Right lobe of liver (tissue), 6 donors: ENCODE measurements at places on chromosomes 13 and 19.
A peak's percentile ranks its signal among the peaks of the same experiment; 100 is the strongest.

GRCh38 chr13:97653443-97654140, 219.6 kb downstream of the RAP2A start:
- no peak for DNase-seq

DNA sequence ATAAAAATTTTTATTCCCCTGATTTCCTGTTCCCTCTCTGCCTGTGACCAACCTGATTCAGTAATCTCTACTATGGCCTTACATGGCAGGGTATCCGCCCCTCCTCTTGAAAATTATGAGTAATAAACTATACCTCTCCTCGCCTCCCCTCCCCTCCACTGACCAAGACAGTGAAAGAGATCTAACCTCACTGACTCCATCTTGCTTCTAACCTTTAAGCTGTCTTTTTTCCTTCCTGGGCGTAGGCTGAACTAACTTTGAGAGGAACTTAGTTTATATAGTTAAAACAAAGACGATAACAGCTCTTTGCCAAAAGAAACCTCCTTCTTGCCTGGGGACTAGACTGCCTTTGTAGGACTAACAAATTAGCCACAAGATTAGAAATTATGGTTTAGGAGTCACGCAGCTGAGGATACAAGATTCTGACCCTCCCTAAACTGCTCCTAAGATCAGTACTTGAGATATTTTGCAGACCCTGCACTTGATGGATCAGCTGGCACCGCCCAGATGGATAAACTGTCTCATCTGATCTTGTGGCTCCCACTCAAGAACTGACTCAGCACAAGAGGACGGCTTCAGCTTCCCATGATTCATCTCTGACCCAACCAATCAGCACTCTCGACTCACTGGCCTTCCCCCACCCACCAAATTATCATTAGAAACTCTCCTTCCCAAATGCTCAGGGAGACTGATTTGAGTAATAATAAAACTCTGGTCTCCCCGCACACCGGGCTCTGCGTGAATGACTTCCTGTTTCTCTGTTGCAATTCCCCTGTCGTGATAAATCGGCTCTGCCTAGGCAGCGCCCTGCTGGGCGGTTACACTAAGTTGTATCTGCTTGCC, 187.1 kb downstream of the TDRD3 start:
- DNase-seq: no peak

DNA sequence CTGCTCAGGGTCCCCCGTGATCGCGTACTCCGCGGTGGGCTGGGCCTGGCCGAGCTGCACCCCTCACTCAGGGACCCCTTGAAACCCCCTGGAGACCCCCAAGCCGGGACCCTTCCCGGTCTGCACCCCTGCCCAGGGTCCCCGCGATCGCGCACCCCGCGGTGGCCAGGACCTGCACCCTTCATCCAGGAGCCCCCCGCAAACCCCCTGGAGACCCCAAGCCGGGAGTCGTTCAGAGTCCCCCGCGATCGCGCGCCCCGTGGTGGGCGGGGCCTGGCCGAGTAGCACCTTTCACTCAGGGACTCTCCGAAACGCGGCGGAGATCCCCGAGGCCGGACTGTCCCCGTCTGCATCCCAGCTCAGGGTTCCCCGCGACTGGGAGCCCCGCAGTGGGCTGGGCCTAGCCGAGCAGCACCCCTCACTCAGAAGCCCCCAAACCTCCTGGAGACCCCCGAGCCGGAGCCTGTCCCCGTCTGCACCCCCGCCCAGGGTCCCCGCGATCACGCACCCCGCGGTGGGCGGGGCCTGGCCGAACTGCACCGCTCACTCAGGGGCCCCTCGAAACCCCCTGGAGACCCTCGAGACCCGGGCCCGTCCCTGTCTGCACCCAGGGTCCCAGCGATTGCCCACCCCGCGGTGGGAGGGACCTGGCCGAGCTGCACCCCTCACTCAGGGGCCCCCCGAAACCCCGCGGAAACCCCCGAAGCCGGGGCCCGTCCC, 748 bp downstream of the LMNB2 start:
- no peak for DNase-seq

- no peak for DNase-seq
These were observed at the start of gene ELF1 for GRCh38 chr13:41019011-41019487. Gene ELF1, minus strand, starts transcription at chr13:41019316. Its CDS starts 37,262 bp downstream, at chr13:40982054.

DNA sequence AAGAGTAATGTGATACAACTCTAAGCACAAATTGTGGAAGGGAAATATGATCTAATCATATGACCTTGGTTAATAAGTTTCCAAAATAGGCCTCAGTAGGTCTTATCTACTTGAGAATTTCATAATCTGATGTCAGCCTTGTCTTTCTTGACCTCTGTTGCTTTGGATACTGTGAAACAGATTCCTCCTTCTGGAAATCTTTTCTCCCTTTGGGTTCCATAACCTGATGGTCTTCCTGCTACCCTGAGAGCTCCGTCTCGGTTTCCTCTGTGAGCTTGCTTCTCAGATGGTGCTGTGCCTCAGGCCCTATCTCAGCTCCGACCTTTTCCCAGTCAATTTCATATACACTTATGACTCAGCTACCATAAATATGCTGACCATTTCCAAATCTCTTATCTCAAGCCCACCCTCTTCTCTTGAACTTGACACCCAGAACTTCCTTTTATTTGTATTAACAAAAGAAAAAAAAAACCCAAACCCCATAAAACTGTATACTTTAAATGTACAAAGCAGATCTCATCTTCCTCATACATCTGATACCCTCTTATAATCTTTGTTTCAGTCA, 6.4 kb upstream of the SLC46A3 start:
- no peak for DNase-seq

DNA sequence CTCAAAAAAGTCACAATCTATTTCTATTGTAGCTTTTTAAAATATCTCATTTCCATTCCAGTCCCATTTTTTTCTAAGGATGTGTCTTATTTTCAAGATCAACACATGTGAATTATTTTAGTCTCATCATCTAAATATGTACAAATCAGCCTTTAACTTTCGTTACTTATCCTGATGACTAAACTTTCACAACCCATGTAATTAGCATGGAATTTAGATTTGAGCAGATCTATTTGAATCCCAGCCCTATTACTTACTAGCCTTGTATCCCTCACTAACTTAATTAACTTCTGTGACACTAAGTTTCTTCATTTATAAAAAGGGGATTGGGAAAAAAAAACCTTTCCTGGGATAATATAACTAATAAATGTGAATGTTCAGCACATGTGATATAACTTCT, 81.1 kb downstream of the UFM1 start:
- DNase-seq: no peak

GRCh38 chr19:1336079-1336684, 47.5 kb upstream of the NDUFS7 start:
- no peak for DNase-seq

- no peak for DNase-seq
These were observed 294.3 kb upstream of the MAB21L1 start for GRCh38 chr13:35770756-35771297.

GRCh38 chr19:39778763-39779162, at the start of gene LEUTX:
Gene LEUTX, plus strand, starts transcription at chr19:39778854. Its CDS starts 67 bp downstream, at chr19:39778921.
- DNase-seq: no peak

- DNase-seq: no peak
These were observed 176.7 kb upstream of the RNF113B start for GRCh38 chr13:98353750-98354149.

DNA sequence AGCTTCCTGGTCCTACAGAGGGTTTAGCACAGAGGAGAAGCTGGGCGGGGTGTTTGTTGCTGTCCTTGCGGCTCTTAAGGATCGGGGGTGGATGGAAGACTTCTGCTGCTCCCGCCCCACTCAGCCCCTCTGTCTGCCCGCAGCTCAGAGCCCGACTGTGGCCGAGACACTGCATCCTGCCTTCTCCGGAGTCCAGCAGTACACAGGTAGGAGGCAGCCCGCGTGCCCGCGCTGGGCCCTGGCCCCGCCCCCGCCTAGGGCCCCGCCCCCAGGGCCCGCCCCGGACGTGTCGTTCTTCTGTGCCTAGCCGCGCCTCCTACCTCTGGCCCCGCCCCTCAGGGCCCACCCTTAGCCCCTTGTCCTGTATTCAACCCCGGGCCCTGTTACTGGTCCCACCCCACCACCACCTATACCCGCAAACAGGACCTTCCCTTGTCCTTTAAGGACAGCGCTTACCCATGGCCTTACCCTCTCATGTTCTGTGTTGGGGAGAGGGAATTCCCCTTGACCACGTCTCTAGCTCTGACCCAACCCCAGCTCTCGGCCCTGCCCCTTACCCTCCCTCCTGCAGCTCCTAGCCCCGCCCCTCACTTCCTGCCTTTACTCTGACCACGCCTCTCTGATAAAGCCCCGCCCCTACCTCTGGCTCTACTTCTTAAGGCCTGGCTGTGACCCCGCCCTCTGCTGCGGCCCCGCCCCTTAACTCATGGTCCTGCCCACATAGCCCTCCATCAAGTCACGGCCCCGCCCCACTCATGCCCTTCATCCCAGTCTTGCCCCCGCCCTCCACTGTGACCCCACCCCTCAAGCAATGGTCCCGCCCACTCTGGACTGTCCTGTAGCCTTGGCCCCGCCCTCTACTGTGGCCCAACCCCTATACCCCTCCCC, 60.5 kb downstream of the CELF5 start:
- peak; percentile 62 for DNase-seq

GRCh38 chr13:112704308-112705145, 14.7 kb downstream of the ATP11A start:
- no peak for DNase-seq

DNA sequence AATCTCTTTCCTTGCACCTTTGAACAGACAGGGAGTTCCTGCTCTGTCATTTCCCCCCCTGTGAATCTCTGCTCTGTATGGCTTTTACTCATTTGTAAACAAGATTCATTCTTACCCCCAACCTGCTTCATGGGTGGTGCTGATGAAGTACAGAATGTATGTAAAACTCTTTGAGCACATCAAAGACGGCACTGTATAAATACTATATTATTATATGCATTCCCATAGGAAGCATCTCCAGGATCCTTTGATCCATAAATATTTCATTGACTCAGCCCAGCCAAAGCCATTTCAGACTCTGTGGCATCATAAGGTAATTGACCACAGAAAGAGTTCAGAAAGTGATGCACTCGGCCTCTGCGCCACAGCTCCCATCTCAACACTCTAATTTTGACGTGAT, 208.7 kb downstream of the EFNB2 start:
- DNase-seq: no peak

GRCh38 chr19:45200568-45200967, 22.0 kb downstream of the BLOC1S3 start:
- no peak for DNase-seq

DNA sequence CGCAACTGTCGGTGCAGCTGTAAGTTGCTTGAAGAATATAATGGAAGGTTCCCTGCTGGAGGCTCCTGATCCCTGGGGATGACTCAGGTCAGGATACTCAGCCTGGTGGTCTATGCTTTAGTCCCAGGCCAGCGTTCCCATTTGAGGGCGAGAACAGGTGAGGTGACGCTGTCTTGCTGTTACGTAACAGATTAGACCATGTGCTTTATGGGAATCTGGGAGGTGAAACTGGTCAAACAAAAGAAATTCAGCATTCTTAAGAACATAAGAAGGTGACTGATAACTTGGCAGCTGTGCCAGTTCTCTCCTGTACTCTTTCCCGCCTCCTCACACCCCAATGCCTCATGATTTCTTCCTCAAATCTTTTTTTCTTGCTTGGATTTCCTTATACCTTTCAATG, at the start of gene CXCL17:
Gene CXCL17, minus strand, starts transcription at position 114 of the 400 bp plus-strand sequence. CDS start 114 bp downstream, outside the sequence.
- DNase-seq: no peak

GRCh38 chr19:46924874-46925547, 64.2 kb downstream of the ARHGAP35 start:
- DNase-seq: no peak

GRCh38 chr19:6728346-6728745, 7.9 kb upstream of the C3 start:
- no peak for DNase-seq

- no peak for DNase-seq
These were observed 53.4 kb downstream of the GPC6 start for GRCh38 chr13:93279982-93280381.

GRCh38 chr19:5625641-5626040, 2.8 kb downstream of the SAFB start:
- DNase-seq: no peak

DNA sequence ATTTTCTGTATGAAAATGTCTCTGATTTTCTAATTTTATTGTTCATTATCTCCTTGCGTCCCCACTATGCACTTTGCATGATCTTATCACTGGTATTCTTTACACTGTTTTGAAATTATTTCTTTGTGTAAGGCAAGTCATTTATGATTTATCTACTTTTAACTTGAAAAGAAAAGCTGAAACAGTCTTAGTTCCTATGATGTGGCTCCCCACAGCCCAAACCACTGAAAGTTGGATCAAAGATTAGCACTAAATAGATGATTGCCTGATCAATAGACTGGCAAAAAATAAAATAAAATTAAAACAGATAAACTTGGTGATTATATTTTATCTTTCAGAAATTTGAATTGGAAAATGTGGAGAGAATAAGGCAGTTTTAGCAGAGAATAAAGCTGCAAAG, 1101.9 kb downstream of the PCDH9 start:
- DNase-seq: no peak

GRCh38 chr19:7730286-7731217, 1.4 kb downstream of the CLEC4G start:
- DNase-seq: no peak

DNA sequence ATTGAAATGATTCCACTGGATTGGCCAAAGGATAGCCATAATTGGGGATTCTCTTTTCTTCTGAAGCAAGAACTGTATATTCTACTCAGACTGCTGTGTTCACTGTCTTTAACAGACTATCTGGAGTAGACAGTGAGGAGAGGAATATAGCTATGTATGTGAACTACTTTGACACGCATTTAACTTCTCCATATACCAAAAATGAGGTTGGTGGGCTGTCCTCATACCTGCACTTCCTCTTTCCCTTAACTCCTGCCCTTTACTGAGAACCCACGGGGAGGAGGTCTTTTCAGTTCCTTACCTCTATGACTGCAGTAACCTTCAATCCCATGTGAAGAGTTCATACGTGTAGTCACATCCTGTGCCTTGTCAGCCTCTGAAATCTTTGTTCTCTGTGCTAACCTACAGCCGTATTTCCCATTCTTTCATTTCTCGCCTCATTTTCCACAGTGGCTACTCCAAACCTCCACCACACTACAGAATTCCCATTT, 305.8 kb downstream of the MTUS2 start:
- DNase-seq: no peak

- no peak for DNase-seq
These were observed 121.1 kb upstream of the MYO16 start for GRCh38 chr13:108508263-108508662.

GRCh38 chr13:41117869-41118268, 14.7 kb downstream of the KBTBD6 start:
- DNase-seq: no peak

- no peak for DNase-seq
These were observed 4.5 kb downstream of the FGF9 start for GRCh38 chr13:21675095-21675991.

- no peak for DNase-seq
These were observed 4.0 kb upstream of the FLT3LG start for GRCh38 chr19:49469828-49470614.

GRCh38 chr19:38032151-38032550, 125.1 kb downstream of the SIPA1L3 start:
- DNase-seq: no peak

DNA sequence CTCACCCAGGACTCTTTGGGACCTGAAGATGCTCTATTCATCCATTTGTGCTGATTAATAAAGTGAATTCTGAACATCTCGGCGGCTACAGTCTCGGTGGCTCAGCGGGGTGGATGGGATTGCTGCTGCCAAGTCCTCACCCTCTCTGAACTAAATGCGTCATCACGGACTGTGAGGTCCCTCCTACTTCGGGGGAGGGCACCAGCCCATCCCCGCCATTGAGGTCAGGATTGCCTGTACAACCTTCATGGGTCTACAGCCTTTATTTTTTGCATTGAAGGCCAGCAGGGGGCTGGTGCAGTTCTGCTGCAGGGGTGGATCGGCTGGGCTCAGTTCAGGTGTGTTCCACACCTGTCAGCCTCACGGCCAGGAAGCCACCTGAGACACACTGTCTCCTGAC, 181.8 kb downstream of the COL4A1 start:
- no peak for DNase-seq
